ENCODE measurements at places on chromosomes 6 and 20.
A peak's percentile ranks its signal among the peaks of the same experiment; 100 is the strongest.

DNA sequence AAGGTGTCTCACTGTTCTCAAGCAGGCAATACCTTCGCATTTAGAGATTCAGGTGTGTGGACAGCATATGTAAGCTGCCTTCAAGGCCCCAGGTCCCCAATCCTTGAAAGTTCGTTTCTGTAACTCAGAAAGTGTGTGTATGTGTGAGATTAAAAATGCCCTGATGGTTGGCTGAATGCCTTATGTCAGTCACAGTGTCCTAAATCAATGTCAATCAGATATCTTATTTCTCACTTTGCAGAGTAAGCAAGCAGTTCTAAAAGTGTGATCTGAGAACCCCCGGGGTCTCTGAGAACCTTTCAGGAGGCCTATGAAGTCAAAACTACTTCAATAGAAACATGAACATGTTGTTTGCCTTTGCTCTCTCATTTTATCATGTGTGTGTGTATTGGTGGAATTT is 123.2 kb upstream of the NUP153 start:
- DNase-seq: no peak

DNA sequence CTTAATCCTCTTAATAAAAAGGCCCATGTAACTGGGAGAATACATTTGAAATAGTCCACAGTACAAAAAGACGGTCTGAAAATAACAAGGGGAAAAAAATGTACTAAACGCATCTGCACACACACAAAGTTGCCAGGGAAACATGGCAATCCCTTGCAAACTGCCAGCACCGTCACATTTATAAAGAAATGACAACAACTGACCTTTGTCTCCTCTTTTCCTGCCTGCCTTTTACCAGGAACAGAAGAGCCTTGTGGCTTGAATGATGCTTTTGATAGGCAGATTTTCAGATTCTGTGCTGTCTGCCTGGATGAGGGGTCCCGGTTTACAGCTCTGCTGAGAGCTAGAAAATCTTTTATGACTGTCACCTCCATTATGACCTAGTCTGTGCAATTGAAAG is 308.6 kb upstream of the ZFP64 start:
- DNase-seq: no peak

- peak; percentile 29 for DNase-seq
Observed at GRCh38 chr6:125149256-125150144, 4.1 kb upstream of the TPD52L1 start.

DNA sequence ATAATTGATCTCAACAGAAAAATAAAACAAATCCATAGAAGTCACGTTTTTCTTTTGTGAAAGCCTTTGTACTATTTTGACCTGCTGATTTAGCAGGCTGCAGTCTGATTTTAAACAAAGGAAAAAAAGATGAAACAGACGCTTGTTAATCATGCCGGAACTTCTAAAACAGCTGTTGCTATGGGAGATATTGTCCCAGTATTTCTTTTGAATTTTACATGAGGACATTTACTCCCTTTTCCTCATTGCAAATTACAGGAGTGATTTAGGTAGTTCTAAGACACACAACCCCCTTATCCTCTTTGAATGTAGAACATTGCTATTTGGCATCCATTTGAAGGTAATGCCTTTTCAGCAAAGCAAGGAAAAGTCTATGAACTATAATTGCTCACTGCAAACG is 416.1 kb downstream of the BCKDHB start:
- DNase-seq: no peak

DNA sequence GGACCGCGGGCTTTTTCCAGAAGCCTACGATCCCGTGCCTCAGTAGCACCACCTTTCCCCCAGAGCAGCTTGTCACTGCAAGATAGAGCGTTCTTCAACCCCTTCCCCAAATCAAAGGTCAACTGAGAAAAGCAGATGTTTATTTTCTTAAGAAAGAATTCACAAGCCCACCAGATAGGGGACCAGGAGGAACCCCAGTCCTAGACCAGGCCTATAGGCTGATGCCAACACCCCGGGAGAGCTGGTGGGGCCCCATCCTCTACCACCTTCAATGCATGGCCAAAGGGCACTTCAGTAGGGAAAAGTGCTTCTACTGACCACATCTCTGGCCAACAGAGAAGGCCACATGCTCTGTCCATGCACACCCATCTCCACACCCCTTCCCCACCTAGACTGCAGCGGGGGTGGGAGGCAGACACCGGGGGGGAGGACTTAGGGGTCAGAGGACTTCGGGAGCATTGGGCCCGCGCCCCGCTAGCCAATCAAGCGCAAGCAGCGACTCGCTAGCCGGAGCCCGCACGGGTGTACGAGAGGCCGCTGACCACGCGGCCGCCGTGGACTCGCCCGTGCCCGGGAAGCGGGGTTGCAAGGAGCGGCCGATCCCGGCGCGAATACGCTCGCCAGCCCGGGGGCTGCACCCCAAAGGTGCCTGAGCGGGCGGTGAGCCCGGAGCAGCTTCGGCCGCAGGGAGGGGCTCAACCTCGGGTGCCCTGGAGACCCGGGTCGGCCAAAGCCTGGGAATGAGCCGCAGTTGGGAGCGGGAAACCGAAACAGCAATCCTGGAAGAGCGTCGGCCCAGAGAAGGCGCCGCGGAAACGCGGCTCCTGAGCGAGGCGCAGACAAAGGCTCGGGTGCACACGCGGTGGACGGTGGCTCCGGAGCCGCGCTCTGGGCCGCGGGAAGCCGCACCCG is 2.8 kb downstream of the PDE10A start:
- DNase-seq: no peak

GRCh38 chr20:21981597-21982344 is 276.3 kb downstream of the PAX1 start:
- no peak for DNase-seq

DNA sequence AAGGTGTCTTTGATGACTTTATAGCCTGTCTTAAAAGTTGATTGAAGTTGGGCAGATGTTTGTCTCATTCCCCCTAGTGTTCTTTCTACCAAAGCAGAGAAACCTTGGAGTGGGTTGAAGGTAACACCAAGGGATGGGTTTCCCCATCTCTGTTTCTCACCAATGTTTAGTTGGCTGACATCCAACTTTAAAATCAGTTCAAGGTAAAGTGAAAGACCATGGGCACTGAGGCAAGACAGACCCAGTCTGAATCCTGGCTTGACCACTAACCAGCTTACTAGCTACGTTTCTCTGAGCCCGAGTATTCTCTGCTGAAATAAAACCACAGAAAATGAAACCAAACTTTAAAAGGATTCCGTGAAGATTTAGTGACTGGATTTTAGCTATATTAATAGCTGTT is 258.9 kb downstream of the KIF16B start:
- no peak for DNase-seq

All from head of caudate nucleus (tissue), 42 donors.